ENCODE measurements at places on chromosomes 1 and 21.

DNA sequence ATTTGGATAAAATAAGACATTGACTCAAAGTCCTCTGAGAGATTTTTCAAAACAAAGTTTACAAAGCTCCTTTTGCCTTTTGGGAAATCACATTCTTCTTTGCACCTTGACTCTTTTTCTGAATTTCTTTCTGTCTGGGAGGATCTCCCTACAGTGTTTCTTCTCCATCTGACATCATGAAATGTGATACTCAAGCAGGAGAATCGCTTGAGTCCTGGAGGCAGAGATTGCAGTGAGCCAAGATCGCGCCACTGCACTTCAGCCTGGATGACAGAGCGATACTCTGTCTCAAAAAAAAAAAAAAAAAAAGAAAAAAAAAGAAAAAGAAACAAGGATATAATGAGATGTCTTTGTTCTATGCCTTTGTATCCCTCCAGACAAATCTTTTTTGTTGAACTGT, 13.3 kb upstream of the GRIK1 start:
- DNase-seq = no peak

GRCh38 chr1:19525607-19526545, 40.5 kb upstream of the CAPZB start:
- DNase-seq = no peak

DNA sequence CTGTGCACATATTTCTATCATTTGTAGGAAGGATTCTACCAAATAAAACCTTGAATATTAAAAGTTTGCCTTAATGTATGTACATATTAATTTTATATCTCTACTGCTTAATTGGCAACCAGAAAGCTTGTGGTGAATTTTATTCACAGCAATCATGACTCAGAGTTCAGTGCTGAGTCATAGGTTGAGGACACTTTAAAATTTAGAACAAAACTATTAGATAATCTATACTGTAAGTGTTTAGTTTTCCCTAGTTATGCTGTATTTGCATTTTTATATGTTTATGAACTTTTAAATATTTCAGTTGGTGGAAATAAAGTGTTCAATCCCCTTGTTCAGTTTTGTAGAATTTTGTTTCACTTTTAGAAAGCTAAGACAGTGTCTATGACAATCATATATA, 841.5 kb downstream of the KCNT2 start:
- DNase-seq = no peak

DNA sequence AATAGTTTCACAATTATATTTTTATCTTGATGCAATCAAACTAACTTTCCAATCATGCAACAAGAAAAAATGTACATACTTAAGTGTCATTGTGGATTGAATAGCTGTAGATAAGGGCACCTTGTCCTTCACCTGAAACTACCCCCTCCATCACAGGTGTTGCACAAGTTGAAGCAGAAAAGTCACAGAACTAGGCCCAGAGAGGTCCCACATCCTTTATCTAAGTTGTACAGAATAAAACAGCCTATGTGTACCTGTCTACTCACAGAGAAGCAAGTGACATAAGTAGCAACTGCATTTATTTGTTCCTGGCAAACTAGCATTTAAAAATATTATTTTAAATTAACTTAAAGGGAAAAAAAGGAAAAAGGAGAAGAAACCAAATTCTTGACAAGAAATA, 256.8 kb downstream of the FAF1 start:
- DNase-seq = no peak

GRCh38 chr1:15640667-15641066, 23.4 kb downstream of the DDI2 start:
- DNase-seq = no peak

- no peak for DNase-seq
Observed at GRCh38 chr1:205013683-205014367, 29.2 kb upstream of the CNTN2 start.

GRCh38 chr1:30264672-30265025, 458.7 kb downstream of the MATN1 start:
- DNase-seq = no peak

DNA sequence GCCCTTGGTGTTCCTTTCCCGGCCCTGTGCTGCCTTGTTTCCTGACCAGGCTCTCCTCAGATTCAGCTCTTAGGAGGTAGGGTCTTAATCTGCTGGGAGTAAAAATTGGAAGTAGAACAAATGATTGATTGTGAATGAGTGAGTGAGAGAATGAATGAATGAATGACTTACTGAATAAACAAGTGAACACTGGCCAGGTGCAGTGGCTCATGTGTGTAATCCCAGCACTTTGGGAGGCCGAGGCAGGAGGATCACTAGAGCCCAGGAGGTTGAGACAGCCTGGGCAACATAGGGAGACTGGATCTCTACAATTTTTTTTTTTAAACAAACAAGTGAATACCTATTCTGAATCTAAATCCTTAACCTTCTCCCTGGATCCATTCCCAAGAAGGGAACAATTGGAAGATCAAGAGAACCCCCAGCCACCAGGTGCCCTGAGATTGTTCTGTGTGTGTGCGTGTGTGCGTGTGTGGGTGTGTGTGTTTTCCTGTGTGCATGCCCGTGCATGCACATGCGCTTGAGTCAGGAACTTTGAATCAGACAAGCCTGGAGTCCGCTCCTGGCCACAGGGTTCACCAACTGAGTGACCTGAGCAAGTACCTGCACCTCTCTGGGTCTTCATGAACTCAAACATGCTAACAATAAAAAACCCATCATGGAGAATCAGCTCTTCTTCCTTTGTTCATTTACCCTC, 24.3 kb upstream of the CITED4 start:
- DNase-seq = no peak

DNA sequence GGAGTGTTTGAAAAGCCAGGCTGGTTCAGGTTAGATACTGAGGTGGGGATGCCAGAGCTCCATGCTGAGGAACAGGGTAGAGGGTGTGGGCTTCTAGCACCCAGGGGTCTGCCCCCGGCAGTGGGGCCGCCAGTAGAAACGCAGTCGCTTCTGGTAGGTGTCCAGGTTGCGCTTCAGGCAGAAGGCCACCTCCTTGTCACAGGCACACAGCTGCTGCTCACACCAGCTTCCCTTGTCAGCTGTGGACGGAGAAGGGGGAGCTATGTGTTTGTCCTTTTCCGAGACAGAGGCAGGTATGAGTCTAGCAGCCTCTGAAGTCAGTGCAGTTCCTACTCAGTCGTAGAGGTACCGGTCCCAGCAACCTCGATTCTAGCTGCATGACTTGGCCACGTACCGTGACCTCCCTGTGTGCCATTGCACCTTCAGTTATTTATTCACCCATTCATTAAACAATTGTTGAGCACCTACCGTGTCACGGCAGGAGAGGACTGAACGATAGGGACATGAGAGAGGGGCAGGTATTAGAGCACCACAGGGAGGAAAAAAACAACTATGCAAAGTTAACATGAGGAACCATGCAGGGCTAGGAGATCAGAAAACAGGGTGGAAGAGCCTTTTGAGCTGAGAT, 5.2 kb downstream of the PLA2G2D start:
- no peak for DNase-seq

DNA sequence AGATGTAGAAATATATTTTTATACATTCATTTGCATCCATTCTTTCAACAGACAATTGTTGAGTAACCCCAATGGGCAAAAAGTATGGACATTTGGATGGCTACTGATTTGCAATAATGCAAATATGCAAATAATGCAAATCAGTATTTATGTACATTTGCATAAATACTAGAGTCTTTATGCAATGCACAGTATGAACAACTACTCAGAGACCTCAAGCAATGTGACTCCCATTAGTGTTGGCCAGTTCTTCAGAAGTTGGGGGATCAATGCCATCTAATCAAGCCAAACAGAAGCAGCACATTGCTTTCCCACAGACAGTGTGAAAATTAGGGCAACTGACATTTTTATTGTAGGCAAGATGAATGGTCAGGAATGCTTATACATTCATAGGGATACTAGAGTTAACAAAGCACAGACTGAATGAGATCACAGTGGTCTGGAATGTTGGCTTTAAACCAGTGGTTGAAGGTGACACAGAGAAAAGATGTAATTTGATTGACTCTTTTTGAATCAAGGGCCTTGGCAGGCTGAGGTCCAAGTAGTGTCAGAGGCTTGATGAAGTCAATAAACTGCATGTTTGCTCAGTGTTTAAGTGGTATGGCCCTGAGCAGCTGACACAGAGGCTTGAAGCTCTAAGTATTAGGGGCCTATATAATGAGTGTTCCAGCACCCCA, 256.6 kb downstream of the CTH start:
- DNase-seq = no peak

DNA sequence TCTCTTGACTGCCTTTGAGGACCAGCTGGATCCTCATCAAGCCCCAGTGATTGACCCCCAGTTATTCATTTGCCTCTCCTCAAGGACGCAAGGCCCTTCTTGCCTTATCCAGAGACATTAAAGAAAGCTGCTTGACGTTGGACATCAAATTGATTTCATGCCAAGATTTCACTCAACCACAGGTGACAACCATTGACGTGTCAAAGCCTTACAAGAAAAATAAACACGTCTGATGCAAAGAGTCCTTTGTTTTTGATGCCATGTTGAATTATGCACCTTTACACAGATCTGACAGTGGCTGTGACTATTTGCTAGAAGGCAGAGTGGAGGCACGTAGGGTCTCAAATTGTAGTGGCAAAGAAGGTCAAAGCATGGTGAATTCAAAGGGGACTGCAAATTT, 666.2 kb upstream of the CAMK1G start:
- DNase-seq = no peak
